ENCODE measurements at places on chromosomes 4 and X.
A peak's percentile ranks its signal among the peaks of the same experiment; 100 is the strongest.

GRCh38 chr4:126851391-126851790, 781.4 kb upstream of the INTU start:
- DNase-seq = no peak

DNA sequence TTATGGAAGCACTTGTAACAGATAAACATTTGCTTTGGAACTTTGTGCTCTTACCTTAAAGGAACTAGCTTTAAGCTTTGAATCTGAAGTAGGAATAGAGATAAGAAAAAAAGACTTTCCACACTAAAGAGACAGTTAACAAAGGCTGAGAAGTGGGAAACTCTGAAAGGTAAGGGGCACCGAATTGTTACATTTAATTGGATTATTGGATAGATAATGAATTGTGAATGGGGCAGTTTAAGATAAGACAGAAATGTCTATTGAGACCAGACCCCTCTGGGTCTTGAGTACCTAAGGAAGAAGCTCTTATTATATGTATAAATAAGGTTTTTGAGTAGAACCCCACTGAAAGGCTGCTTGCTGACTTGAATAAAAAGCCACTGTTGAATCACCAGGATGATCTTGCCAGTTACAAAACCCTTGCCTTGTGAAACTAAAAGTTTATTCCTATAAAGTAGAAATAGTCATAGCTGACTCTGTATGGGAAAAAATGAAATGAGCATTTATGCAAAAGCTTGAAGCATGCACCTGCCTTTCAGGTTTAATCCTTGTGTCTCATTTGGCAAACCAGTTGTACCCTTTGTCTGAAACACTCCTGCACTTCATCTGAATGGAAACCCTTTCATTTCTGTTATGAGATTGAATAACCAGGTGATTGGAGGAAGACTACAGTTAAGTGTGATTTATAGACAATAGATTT, 423.2 kb downstream of the RPA4 start:
- DNase-seq = no peak

DNA sequence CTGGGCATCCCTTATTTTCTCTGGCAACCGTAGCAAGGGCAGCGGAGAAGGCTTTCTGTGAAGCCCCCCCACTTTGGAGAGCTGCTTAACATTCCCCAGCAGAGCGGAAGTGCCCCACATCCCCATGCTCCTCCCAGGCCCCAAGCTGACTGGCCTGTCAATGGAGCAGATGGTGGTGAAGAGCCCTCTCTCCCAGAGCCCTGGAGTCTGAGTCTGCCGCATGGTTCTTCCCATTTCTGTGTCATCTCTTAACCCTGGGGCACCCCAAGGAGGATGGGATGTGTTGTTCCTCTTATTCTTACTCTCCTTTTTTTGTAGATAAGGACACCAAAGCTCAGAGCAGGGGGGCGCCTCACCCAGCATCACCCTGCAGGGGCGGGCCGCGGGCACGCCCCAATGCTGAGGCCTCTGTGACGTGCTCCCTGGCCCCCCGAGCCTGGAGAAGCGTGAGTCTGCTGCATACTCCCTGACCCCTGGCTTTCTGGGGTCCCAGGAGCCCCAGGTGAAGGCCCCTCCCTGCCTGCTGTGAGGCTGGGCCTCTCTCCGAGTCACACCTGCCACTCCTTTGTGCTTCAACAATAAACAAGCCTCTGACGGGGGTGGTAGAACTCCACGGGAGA, 35.9 kb downstream of the ADRA2C start:
- DNase-seq = no peak

- no peak for DNase-seq
These were observed 115.0 kb downstream of the CEP44 start for GRCh38 chr4:174398728-174399127.

GRCh38 chr4:829761-830600, 4.1 kb upstream of the CPLX1 start:
- DNase-seq = no peak

DNA sequence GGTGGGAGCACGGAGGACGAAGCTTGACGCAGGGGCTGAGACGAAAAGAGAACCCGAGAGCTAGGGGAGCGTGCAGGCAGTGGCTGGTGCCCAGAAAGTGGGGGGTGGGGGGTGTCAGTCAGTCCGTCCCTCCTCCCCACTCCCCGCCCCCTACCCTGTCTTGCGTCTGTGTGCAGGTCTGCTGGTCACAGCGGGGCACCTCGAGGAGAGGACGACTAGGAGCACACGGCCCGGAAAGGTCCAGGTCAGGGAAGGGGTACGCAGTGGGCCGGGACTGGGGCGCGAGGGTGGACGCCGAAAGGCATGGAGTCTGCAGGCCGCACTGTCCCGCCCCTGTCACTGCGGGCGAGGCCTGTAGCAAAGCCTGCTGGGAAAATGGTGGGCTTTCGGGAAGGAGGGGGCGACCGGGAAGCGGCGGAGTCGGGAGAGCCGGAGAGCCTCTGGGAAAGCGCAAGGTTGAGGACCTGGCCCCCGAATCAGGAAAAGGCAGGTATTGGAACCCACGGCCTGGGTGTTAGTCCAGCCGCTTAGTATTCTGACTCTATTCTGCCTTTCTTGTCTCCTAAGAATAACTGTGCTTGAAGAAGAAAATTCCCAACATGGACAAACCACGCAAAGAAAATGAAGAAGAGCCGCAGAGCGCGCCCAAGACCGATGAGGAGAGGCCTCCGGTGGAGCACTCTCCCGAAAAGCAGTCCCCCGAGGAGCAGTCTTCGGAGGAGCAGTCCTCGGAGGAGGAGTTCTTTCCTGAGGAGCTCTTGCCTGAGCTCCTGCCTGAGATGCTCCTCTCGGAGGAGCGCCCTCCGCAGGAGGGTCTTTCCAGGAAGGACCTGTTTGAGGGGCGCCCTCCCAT, 769 bp downstream of the TCEAL1 start:
- DNase-seq = peak; percentile 12

- DNase-seq = no peak
These were observed 95.3 kb upstream of the EGFL6 start for GRCh38 chrX:13474164-13474516.

- DNase-seq = no peak
These were observed 591.2 kb downstream of the PPP4R3C start for GRCh38 chrX:26871967-26872366.

DNA sequence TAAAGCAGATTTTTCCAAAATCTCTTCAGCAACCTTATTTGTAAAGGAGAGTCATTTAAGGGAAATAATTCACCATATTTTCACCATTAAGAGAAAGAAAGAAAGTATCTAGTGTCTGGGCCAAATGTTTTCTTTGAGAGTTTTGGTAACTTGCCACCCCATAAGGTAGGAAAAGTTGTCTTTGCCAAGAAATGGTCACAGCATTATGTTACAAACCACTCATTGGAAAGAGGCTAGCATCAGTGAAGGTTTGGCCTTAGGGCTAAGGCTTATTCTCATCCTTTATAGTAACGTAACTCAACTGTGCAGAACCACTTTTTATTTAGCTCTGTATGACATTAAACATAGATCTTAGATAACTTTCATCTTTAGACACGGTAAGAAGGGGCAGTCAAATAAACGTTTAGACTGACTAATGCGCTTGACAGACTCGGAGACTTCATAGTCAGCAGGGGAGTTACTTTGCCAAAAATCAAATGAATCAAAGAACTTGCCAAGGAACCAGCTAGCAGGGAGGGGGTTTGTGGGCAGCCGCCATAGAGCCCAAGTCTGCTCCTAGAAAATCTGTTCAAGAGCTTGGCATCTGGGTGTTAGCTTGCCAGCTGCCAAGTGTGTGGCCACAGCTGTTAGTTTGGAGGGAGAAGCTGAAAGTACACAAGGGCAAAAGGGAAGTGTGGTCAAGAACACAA, 182.8 kb upstream of the GRID2 start:
- DNase-seq = no peak

DNA sequence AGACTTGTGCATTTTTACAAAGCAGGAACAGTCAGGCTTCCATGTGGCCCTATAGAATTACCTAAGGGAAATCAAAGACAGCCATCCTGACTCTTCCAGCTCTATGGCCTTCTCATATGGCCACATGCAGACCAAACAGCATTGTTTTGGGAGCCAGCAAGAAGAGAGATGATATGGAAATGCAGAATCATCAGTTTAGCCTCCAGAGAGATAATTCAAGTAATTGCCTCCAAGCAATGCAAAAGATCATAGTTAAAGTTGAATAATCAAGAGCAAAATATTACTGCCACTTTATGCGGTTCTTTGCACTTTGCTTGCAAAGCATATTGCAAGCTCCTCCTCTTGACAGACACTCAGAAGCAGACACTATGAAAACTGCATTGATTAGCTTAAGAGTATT, 207.4 kb downstream of the ARHGAP24 start:
- no peak for DNase-seq

DNA sequence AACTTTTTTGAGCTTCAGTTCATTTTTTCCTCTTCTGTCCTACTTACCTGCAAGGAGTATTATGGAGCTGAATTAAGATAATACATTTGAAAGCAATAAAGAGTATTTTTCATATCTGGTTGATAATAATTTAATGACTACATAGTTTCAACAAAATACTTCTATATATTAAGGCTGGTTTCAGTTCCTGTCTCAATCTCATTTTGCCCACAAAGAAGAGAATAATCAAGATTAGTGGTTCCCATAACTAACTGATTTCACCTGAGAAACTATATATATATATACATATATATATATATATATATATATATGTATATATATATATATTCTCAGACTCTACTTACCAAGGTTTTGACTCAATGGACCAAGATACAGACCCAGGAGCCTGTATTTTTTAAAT, 87.7 kb upstream of the ATOH1 start:
- no peak for DNase-seq

GRCh38 chrX:86946569-86946968, 571.0 kb upstream of the KLHL4 start:
- DNase-seq = no peak

DNA sequence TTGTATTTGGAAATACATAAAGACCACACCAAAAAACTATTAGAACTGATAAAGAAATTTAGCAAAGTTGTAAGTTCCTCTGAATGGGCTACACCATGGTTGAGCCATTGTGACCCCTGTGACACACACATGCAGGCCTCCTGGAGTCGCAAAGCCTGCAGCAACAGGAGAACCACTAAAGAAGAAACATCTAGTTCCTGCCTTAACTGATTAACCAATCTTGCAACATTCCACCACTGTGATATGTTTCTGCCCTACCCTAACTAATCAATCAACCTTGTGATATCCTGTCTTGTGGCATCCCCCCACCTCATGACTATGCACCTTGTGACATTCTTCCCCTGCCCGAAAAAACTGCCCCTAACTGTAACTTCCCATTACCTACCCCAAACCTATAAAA, 401.8 kb downstream of the PRDM5 start:
- no peak for DNase-seq

DNA sequence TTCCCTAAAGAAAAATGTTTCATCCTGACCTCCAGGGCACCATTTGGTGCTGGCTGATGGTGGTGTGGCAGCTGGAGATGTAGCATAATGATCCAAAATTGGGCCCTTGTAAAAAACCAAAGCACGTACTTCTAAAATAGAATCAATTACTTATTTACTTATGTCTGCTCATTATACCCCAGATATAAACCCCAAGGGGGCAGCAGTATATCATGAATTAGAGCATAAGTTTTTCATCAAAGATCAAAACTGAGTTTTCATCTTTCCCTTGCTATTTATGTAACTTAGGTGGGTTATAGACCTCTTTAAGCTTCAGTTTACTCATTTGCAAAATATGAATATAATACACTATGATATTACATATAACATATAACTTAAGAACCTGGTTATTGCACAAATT, 241.1 kb downstream of the TACR3 start:
- DNase-seq = no peak

DNA sequence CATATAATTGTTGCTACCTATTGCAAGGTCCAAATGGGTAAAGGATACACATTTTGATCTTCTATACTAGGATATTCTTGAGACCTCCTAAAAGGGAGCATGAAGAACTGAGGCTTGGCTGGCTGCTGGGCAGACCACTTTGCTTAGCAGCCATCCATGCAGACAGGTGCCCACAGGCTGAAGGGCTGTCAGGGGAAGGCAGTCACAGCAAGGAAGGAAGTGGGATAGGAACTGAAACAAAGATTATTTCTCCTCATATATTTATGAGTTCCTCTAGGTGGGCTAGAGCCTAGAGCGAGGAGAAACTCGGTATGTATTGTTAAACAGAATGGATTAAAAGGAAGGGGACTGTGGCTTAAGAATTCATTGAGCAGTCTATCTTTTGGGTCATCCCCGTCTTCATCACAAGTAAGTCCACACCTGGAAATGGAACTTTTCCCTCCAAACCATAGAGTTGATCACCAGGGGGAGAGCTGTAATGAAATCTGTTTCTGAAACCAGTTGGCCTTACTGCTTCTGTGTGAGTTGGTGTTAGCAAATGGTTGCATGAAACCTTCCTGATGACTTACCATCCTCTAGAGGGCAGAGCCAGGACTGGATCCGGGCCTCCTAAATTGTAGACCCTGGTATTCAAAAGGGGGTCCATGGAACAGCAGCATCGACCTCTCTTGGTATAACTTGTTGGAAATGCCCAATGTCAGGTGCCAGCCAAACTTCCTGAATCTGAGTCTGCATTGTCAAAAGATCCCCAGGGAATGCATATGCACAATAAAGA, 42.3 kb downstream of the AFF2 start:
- no peak for DNase-seq

GRCh38 chr4:144817081-144817480, 171.1 kb downstream of the HHIP start:
- no peak for DNase-seq

DNA sequence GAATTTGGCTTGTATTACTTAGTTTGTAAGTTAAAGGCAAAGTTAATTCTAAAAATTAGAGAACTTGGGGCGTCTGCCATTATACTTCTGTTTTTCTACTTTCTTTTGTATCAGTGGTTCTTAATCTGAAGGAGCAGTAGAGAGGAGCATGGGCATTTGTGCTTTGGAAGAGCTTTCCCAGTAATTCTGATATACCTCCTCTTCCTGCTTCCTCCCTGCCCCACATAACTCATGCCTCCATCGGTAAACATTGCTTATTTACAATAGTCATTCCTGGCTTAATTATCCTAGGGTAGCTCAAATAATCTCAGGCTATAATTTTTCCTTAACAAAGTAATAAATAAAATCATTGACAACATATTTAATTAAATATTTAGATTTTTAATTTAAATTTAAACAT, 37.1 kb upstream of the SPARCL1 start:
- no peak for DNase-seq

DNA sequence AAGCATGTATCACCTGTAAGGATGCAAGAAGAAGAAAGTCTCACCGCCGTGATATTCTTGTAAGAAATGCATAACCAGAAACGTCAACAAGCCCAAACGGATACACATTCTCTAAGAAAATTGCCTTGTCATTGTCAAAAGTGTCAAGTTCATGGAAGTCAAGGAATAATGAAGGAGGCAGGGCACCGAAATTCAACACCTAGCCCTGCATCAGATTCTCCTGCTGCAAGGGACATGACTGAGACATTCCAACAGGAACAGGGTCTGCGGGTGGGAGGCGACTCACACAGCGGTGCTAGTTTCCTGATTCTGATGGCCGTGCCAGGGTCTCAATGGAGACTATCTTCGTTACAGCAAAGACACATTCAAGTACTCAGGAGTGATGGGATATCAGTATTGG, 26.7 kb downstream of the IRF2 start:
- DNase-seq = no peak

DNA sequence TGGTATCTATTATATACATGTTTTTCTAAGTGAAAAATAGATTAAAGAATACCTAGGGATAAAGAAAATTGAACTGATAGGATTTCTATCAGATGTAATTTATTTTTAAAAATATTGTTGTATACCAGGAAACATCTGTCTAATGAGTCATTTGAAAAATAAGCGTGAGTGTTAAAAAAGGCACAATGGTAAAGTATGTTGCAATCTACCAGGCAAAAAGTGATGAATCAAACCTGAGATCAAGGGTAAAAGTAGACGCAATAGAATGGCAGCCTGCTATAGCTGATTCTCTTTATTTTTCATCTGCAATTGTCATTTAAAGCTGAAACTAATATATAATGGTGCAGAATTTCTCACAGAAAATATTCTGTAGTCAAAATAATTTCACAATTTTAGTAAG, 1119.6 kb downstream of the PCDH18 start:
- no peak for DNase-seq

All from NCI-H1436 treated with DMSO at 0.1 percent for 48 hours (cell line).